ENCODE measurements at places on chromosomes 4 and X.

- DNase-seq, result no peak
- H3K27ac ChIP-seq, result peak overlapping the region; percentile 97
- H3K4me3 ChIP-seq, result peak overlapping the region; percentile 87
- H3K27me3 ChIP-seq, result no peaks in the 10 kb centered on the region
- peaks cover 22% of the 10 kb centered on the region for H3K4me1 ChIP-seq
Observed at GRCh38 chr4:55346851-55347255, 811 bp downstream of the SRD5A3 start.

DNA sequence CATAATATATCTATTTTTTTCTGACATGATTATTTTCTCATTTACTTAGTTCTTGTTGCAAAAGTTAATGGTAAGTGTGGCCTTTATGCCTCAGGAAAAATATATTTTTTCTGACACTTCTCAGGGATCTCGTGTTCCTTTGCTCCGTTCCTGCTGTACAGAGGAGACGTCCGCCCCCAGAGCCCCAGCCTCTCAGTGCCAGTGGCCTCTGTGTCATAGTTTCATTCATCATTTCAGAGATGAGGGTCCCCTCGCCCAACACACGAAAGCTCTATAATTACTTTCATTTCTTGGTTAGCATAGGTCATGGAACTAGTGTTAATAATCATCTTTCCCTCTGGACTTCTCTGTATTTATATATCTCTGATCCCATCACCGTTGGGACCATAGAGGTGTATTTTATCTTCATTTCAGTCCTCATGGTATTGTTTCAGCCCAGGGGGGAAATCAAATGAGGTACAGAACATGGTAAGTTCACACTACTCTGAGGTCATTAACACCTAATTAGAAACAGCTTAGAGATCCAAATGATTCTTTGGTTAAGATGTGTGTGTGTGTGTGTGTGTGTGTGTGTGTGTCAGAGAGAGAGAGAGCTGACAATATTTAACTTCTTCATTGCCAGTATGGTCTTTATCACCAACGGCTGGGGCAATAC lies 631.1 kb upstream of the TENM3 start:
- no peaks in the 10 kb centered on the region for H3K36me3 ChIP-seq
- H3K27ac ChIP-seq, result no peak overlapping the region
- no peak for DNase-seq
- H3K4me1 ChIP-seq, result no peaks in the 10 kb centered on the region

GRCh38 chr4:109332926-109333464 lies 30.5 kb upstream of the COL25A1 start:
- no peaks in the 10 kb centered on the region for H3K4me1 ChIP-seq
- no peak overlapping the region for H3K27ac ChIP-seq

DNA sequence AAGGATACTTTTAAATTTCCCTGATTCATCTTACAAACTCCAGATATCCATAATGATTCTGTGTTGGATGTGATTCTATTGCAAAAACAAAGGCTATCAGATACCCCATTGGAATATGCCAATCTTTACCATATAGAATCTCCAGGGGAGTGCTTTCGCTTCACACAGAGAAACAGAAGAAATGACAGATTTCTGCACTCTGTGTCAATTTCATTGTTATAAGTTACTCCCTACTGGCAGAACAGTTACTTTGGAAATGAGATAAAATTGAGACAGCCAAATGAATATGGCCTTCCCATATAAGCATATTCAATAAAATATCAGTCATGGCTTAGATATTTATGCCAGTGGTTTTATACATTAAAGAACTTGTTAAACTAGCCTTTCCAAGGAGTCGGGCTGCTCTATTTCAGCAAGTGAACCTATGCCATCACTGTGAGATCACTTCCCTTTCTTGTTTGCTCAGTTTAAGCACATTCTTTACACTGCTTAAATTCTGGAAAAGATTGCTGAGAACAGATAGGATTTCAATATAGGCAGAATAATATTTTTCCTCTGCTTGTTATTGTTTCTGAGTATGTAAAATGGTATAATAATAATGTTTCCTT lies 127.5 kb upstream of the ANXA10 start:
- no peaks in the 10 kb centered on the region for H3K4me1 ChIP-seq
- H3K27me3 ChIP-seq, result no peaks in the 10 kb centered on the region

DNA sequence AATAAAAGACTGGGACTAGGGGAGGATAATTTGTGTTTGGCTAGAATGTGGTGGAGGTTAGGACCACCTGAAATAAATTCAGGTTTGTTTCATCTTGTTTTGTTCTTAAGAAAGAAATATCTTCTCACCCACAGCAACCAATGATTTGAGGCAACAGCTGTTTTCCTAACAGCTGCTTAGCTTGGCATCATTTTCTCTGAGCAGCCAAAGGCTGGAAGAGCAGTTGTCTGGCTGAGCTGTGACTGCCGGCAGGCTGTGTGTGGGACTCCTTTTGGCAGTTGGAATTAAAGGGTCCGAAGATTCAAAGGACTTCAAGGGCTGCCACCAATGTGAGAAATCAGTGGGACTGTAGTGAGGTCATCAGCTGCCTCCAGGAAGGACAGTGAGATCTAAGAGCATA lies 5.0 kb downstream of the TRIM75 start:
- no peak overlapping the region for H3K27ac ChIP-seq
- no peaks in the 10 kb centered on the region for H3K27me3 ChIP-seq
- no peak for DNase-seq
- no peaks in the 10 kb centered on the region for H3K36me3 ChIP-seq
- H3K4me3 ChIP-seq, result no peak overlapping the region

- no peaks in the 10 kb centered on the region for H3K27me3 ChIP-seq
- no peak overlapping the region for H3K4me3 ChIP-seq
- H3K36me3 ChIP-seq, result no peaks in the 10 kb centered on the region
- no peaks in the 10 kb centered on the region for H3K4me1 ChIP-seq
- no peak overlapping the region for H3K27ac ChIP-seq
Observed at GRCh38 chrX:38896724-38897298, 95.6 kb downstream of the MID1IP1 start.

GRCh38 chr4:164621886-164622521 lies 131.9 kb upstream of the SMIM31 start:
- H3K4me1 ChIP-seq, result no peaks in the 10 kb centered on the region
- H3K27me3 ChIP-seq, result no peaks in the 10 kb centered on the region
- no peak for DNase-seq
- H3K36me3 ChIP-seq, result no peaks in the 10 kb centered on the region

DNA sequence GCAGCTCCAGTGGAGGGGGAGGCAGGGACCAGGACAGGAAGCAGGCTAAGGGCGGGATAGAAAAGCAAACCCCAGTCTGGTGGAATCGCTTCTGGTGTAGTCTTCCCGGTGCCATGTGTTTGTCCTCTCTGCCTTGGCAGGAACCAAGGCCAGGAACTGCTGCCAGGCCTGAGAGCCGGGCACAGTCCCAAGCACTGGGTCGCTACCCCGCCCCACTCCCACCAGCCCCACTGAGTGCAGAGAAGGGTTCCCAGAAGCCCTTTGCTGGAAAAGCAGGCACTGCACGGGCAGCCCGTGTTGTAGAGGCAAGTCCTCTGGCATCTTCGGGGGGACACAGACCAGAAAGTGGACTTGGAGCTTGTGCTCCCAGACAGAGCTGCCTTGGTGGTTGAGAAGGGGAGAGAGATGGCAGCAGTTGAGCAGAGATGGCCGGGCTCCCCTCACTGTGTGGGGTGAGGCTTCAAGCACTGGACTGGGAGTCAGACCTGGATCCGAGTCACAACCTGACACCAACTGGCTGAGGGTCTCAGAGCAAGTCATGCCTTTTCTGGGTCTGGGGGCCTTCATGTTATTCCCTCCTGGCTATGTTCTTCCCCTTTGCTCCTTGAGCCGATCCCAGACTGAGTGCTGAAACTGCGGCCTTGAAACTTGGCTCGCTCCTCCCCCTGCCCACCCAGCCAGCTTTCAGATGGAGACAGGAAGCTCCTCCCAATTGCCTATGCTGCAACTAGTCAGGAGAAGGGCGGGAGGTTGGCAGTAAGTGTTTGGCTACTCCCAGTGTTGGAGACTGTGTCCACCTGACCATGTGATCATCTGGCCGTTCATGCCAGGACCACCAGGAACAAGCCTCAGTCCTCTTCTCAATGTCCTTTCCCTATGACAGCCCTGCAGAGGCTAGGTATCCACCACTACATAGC lies 59.7 kb upstream of the MTM1 start:
- H3K27ac ChIP-seq, result peak overlapping the region; percentile 79
- DNase-seq, result peak; percentile 87
- peaks cover 9% of the 10 kb centered on the region for H3K4me1 ChIP-seq
- H3K4me3 ChIP-seq, result no peak overlapping the region
- H3K27me3 ChIP-seq, result no peaks in the 10 kb centered on the region

DNA sequence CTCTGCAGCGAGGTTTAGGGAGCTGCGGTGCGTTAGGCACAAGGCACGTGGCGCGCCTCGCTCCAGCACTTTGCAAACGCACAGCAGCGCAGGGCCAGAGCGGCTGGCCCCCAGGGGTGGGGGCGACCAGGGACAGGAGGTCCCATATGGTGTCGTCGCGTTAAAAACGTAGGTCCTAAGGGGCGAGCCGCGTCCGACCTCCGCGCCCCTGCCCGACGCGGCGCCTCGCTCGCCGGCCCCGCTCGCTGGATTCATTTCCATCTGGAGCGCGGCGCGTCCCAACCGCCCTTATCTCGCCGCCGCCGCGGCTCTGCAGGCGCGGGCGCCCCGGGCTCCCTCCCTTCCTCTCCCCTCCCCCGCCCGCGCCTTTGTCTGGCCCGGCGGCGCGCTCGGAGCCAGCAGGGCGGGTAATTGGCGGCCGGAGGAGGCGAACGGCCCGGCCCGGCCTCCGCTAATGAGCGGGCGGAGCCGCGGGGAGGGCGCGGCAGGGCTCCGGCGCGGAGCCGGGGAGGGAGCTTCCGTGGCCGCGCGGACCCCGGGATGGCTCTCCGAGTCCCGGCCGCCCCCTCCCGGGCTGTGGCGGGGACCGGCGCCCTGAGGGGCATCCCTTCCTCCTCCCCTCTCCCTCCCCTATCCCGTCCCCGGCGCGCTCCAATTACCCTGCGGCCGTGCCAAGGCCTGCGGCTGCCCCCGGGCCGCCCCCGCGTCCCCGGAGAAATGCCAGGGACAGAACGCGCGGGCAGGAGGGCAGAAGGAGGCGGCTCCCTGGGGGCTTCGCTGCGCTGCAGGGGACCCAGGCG lies 409.0 kb downstream of the BCOR start:
- peak overlapping the region; percentile 41 for H3K4me3 ChIP-seq
- peaks cover 8% of the 10 kb centered on the region for H3K27me3 ChIP-seq
- DNase-seq, result peak; percentile 76

- DNase-seq, result no peak
- no peaks in the 10 kb centered on the region for H3K36me3 ChIP-seq
- no peaks in the 10 kb centered on the region for H3K4me1 ChIP-seq
- no peak overlapping the region for H3K4me3 ChIP-seq
Observed at GRCh38 chr4:2320152-2320551, 58.2 kb upstream of the MXD4 start.

All from sigmoid colon (tissue), 7 donors.